ENCODE measurements at places on chromosomes 5 and 9.

- DNase-seq: no peak
Observed at GRCh38 chr9:135131488-135131887, 44.0 kb downstream of the OLFM1 start.

GRCh38 chr5:40511801-40512200 is 167.9 kb upstream of the PTGER4 start:
- no peak for DNase-seq

DNA sequence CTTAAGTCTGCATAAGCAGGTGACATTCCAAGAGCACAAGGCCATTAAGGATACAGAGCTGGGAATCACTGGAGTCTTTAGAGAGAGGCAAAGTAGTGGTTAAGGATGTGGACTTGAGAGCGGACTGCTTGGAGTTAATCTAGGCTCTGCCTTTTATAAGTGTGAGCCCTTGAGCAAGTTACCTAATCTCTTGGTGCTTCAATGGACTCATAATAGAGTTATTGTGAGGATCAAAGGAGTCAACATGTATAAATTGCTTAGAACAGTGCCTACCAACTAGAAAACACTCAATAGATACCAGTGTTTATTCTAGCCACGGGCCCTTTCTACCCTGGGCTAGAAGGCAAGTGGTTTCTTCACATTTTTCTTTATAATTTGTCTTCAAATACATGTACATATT is 819.4 kb downstream of the NR2F1-AS1 start:
- no peak for DNase-seq

DNA sequence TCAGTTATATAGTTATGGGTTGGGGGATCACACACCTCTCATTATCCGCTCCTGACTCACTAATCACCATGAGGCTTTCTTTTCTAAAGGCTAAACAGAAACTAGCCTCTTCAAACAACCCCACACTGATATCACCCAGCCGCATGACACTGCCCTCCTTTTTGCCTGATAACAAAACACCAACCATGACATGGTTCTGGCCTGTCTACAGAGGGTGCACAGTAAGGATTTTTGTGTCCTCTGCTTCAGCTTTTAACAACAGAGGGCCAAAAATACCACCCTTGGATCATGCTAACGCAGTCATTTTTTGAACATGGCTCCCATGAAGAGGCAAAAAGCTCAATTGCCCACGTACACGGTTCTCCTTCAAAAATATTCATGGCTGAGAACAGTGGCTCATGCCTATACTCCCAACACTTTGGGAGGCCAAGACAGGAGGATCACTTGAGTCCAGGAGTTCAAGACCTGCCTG is 4.0 kb downstream of the CMBL start:
- DNase-seq: no peak

- DNase-seq: no peak
Observed at GRCh38 chr5:125550274-125550673, 803.8 kb upstream of the ZNF608 start.

DNA sequence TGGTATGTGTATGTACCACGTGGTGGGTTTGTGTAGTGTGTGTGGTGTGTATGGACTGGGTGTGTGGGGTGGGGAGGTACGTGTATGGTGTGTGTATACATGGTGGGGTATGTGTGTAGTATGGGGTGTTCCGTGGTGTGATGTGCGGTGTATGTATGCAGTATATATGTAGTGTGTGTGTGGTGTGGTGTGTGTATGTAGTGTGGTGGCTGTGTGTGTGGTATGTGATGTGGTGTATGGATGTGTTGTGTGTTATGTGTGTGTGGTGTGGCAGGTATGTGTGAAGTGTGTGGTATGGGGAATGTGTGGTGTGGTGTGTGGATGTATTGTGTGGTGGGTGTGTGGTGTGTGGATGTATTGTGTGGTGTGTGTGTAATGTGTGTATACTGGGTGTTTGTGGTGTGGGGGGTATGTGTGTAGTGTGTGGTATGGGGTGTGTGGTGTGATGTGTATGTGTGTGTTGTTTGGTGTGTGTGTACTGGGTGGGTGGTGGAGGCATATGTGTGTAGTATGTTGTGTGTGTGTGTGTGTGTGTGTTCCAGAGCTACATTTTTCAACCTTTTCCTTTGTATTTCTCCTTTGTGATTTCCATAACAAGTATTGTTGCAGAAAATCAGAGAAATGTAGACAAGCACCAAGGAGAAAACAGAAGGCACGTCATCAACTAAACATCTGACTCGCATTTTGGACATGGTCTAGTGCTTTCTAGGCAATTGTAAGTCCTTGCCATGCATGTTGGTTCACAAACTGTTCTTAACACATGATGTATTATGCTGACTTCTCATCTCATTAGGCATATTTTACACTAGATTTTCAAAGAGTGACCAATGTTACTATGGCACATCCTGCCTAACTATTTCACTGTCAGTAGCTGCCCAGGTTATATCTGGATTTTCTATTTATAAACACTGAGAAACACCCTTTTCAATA is 13.2 kb downstream of the SEMA4D start:
- no peak for DNase-seq

DNA sequence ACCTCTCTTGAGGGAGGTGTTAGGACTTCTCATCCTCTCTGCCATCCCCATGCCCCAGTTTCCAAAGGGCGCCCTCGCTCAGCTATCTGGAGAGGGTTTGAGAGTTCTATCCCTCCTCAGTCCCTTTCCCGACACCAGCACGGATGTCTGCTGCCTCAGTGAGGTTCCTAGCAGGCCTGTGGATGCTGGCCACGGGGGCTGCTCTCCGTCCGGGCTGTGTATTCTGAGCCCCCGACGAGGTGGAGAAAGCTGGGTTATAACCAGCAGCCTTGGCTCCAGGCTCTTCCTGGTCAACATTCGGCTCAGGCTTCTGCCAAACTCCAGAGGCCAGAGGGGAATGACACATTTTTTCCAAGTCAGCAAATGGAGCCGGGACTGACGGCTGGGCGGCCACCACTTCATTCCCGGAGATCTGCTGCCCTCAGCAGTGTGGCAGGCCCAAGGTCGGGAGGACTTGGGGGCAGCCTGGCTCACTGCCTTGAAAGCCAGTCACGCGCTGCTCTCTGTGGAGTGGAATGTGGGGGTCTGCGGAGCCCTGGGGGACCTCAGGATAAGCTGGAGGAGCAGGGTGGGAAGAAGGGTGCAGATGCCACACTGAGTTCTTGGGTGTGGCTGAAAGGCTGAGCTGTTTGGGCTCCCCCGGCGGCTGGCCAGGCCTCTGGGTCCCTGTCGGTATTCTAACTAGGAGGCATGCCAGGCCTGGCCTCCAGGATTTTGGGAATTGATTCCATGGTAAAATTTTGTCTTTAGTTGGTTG is 27.4 kb downstream of the PTPA start:
- peak; percentile 54 for DNase-seq

DNA sequence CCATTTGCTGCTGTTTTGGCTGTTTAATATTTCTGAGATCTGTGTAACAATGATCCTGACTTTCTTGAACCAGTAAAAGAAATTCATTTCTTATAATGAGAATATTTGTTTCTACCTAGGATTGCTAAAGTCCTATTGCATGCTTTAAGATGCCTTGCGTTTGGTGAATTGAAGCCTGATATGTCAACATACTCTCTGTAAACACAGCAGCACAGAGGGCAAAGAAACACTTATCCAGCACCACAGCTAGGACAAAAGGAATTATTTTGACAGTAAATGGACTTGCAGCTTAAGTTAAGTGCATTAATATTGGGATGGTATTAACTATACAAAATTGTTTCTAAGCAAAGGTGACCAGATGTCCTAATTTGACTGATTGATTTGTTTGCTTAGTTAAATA is 2031.2 kb upstream of the CDH6 start:
- no peak for DNase-seq

DNA sequence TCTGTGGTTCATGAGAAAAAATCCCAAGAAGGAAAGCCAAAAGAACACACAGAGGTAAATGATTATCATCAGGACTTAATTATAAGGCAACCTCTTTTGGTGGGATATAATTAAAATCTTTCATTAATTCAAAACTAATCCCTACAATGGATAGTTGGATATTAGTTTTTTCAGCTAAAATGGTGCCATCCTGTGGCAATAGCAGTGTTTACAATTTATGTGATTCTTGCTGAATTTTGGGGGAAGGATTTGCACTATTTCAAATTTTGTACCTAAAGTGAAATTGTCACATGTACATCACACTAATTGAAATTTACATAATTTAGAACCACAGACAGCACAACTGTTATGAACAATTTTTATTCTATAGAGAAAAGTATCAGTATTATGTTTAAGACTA is 67.0 kb downstream of the CAST start:
- DNase-seq: no peak

GRCh38 chr5:177438468-177438867 is 8.1 kb upstream of the PRR7 start:
- no peak for DNase-seq

DNA sequence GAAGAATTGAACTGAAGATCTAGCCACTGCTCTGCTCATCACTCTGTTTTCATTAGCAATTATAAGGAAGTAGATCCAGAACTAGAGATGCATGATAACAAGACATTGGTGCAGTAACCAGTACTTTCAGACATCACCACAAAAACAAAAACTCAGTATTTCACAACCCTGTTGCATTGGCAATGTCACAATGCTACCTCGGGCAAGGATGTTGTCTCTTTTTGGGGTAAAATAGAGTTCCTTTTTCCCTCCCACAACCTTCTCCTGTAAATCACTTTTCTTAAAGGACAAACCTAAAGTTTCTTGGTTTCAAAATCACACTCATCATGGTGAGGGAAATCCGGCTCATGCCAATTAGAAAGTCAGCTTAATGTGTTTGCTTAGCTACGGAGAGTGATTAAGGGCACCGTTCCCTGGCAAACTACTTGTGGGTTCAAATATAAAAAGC is 420.1 kb upstream of the MEF2C start:
- DNase-seq: no peak

DNA sequence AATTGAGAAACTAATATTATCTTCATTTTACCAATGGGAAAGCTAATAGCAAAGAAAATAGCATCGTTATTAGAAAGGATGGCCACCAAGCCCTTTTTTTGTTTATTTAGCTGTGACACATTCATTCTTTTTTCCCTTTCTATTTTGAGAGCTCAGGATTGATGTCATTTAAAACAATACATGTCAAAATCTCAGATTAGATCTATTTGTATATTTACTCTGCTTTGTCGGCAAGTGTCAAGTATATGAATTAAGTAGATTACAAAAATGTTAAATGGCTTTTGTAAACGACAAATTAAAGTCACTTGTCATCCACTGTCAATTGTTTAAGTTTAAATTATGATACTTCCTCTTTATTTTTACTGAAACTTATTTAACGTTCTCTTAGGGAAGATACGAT is 118.9 kb downstream of the PAM start:
- DNase-seq: no peak

DNA sequence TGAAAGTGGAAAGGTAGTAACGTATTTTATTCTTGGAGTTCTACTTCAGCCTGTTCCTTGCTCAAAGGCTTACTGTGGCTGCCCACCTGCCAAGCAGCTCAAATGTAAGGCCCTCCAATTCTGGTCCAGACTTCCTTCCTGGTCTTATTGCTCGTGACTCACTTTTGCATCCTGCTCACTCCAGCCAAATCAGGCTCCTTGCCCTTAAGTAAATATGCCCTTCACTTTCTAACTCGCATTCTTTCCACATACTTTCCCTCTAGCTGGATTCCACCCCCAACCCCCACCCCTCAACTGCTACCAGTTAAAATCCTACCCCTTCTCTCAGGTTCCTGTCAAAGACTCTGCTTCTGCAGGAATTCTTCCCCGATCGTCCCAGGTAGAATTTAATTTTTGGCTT is 96.6 kb downstream of the GALNT10 start:
- peak; percentile 53 for DNase-seq

All from H54 (cell line).